ENCODE measurements at places on chromosomes 16 and 17.

GRCh38 chr17:70882504-70882903, 713.2 kb downstream of the KCNJ2 start:
- DNase-seq, result no peak

GRCh38 chr17:12693640-12694039, 27.9 kb downstream of the MYOCD start:
- DNase-seq, result no peak

DNA sequence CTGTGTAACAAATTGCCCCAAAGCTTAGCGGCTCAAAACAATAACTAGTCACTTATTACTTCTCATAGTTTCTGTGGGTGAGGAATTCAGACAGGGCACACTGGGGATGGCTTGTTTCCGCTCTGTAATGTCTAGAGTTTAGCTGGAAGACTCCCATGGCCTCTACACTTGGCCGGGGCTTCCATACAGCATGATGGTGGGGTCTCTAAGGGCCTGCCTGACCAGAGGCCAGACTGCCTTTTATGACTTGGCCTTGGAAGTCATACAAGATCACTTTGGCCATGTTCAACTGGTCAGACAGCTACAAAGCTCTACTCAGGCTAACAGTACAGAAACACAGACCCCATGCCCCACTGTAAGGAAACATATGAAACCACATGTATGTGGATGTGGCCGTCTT, 8.2 kb downstream of the GLP2R start:
- DNase-seq, result no peak

GRCh38 chr17:45719335-45720071, 64.6 kb upstream of the CRHR1 start:
- DNase-seq, result no peak

DNA sequence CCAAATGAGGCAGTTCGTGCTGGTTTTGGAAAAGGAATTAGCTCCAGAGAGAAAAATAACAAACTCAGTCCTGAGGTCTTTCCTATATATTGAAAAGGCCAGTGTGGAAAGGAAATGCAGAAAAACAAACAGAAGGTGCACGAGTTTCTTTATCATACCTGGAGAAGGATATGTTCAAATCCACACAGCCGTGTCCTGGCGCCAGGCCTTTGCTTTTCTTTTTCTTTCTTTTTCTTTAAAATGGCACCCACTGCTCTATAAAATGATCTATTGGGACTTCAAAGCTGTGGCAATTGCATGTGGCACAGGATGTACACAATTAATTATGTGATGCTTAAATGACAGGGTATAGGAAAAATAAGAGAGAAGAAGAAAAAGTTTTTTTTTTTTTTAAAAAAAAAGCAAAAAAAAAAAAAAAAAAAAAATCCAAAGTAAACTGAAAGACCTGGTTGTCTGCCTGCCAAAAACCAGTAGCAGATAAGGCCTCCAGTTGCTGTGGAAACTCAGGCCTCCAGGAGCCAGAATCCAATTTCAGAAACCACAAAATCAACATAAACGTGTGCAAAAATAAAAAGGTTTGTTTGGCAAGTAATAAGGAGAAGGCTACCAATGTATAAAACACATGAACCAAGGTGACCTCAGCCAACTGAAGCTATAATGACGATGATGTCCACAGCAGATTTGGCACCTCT, 957.6 kb upstream of the SOX9 start:
- no peak for DNase-seq

DNA sequence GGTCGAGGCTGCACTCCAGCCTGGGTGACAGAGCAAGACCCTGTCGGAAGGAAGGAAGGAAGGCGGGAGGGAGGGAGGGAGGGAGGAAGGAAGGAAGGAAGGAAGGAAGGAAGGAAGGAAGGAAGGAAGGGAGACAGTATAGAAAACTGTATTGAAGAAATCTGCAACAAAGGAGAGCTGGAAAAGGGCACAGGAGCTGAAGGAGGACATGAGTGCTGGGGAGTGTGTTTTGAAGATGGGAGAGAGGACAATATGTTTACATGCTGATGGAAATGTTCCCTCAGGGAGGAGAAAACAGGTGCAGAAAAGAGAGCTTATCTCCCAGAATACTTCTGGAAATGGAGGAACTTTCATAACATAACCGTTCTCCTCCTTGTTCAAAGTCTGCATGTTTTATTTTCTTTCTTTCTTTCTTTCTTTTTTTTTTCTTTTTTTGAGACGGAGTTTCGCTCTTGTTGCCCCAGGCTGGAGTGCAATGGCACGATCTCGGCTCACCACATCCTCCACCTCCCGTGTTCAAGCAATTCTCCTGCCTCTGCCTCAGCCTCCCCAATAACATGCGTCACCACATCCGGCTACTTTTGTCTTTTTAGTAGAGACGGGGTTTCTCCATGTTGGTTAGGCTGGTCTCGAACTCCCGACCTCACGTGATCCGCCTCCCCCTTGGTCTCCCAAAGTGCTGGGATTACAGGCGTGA, 2.7 kb upstream of the HAP1 start:
- DNase-seq, result no peak

- DNase-seq, result no peak
Measured at GRCh38 chr17:16918443-16918842, 53.5 kb downstream of the TNFRSF13B start.

DNA sequence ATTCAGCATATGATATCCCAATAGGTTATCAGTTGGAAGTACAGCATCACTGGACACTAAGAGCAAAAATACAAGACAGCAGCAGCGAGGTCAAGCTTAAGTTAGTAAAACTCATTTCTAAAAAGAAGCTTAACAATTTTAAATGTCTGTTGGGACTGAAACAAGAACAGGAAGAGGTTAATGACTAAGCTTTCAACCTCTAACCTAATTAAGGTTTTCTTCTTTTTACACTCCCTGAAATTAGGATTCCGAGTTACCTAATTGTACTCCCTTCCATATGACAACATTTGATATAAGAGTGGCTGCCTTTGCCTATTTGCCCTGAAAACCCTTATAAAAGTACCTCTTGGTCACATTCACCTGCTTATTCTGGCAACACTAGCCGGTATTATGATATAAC, 34.3 kb downstream of the CPSF4L start:
- DNase-seq, result no peak

- DNase-seq, result no peak
Measured at GRCh38 chr17:77131904-77132303, 8.9 kb upstream of the SEC14L1 start.

DNA sequence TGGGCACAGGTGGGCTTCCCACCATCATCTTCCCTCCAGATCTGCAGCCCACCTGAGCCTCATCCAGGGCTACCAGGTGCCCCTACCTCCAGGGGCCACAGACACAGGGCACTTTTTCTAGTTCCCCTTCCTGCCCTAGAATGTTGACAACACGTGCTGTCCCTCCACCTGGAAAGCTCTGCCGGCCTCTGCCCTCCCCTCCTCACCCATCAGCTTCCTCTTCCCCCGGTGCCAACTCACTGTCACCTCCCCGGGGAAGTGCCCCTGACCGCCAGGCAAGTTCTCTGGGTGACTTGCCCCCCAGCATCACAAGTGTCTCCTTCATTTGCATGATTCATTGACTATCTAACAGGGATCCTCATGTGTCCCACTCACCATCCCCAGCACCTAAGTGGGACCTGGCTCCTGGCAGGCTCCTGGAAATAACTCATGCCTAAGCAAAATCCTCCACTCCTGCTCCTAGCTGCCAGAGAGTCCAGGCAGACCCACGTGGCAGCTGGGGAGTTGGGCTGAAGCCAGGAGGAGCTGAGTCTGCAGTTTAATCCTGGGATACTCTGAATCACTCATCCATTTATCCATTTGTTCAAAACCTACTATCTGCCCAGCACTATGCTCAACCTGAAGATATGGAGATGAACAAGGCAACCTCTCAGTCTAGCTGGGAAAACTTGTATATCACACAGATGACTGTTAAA, 304.4 kb downstream of the FOXL1 start:
- DNase-seq, result no peak

DNA sequence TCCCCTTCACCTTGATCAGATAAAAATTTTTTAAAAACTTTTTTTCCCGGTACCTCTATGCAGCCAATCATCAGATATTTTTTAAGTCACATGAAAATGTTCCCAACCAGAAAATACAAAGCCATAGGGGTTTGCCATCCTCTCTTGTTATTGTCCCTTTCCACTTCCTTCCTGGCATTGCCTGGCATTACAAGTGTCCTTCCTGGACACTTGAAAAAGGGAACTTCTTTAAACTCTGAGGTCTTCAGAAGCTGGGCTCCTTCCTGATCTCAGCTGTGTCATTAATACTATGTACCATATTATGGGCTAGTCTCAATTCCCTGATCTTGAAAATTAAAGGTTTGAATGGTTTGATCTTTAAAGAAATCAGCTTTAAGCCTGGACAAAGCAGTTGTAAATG, 64.9 kb downstream of the TEX14 start:
- no peak for DNase-seq

DNA sequence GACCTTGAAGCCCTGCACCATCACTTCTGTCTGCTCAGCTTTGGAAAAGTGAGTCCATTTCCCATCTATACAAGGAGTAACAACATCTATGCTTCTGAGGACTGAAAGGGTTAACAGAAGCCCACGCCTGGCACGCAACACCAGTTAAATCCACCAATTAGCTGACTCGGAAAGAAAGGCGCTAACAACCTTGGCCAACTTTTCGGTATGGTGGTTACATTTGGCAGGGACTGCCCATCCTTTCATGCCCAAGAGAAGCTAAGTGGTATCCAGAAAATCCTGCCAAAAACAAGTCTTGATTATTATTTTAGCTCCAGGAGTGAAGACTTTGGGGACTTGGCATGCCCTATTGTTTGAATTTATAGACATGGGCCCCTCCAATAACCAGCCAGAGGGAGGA, 202.3 kb upstream of the RPL38 start:
- no peak for DNase-seq

DNA sequence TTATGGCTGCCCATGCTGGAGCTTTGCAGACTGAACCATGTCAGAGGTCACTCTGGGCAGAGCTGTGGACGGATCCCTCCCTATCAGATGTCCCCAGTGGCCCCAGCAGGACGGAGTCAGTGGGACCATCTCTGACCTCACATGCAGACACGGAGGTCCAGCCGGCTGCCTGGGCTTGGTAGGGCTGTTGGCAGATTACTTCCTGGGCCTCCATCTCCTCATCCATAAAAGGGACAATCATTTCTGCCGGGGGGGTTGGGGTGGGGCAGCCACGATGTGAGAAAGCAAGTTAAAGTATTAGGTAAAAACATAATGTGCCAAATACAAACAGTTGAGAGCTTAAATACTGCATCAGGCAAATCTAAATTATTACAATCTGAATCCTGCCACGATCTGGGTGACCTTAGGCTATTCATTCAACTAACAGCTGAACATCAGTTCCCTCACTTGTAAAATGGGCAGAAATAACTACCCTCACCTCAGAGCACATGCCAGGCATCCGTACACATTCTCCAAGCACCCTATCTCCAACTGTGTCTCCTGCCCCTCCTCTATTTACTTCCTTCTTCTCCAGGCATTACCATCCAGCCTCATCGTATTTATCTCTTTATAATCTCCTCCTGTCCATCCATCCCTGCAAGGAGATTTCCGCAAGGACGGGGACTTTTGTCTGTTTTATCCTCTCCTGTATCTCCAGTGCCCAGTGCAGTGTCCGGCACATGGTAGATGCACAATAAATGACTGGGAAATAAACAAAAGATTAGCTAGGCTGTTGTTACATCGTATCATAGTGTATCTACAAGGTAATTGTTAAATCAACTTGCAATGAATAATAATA, 192.3 kb upstream of the FOXF1 start:
- no peak for DNase-seq

- no peak for DNase-seq
Measured at GRCh38 chr16:53974484-53975080, 270.6 kb downstream of the FTO start.

- no peak for DNase-seq
Measured at GRCh38 chr17:49456183-49456965, 38.7 kb upstream of the NGFR start.

DNA sequence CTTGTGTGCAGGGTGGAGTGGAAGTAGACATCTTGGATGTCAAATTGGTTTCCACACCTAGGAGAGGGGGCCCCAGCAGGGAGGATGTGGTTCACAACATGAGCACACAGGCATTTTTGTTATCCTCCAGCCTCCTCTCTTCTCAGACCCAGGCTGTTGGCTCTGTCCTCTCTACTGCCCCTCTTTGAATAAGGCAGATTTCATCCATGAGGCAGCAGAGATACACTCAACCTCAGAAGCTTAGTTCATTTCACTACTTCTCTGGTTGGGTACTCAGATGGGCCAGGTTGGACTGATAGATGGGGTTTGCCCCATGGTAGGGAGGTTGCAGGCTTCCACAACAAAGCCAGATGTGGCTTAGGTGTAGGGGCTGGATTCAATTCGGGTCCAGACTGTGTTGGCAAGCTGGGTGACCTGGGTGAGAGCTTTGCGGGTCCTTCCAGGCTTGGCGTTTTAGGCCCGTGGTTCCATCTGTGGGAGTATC, 22.2 kb upstream of the NFATC3 start:
- no peak for DNase-seq

GRCh38 chr17:14202388-14203166, 34.1 kb downstream of the CDRT15 start:
- DNase-seq, result no peak

DNA sequence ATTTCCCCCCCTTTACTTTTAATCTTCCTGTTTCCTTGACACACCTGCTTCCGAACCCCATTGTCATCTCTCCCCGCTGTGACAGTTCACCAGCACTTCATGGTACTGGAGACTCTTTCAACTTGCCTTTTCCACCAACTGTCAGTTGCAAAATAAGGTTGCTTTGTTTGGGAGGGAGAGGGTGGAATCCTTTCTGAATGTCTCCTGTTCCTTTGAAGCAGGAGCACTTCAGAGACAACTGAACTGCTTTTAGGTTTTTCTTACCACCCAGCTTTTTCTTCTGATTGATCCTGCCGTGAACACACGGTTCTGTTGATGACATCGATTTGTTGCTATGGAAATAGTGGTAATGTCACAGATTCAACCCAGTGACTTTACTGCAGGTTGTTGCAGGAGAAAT, 42.0 kb downstream of the RPA1 start:
- no peak for DNase-seq

GRCh38 chr17:9370467-9370866, 205.2 kb downstream of the STX8 start:
- DNase-seq, result no peak

DNA sequence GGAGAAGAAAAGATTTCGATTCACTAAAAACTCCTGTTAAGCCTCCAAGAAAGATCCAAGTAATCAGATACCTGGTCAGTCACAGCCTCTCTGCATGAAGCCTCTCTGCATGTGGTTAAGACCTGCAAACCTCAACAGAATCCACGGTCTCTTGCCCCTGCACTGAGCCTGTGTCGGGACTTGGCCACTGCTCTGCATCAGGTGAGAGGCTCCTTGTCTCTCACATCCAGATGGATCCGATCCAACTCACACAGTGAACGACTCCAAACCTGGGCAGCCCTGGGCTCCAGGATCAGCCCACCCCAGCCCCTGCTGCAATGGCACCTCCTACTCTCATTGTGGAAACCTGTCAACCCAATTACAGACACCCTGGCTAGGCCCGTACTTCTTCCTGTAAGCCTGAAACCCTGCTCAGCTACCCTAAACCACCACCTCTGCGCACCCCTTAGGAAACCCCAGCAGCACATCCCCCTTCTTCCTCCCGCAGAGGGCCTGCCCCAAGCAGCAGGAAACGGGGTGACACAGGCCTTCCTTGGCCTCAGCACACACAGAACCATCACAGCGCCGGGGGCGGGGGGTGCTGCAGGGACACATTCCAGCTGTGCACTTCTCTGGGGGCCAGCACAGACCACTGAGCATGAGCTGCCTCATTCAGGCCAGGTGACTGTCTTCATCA, 129.5 kb downstream of the ANKRD11 start:
- no peak for DNase-seq
